ENCODE measurements at places on chromosomes 1 and 21.

DNA sequence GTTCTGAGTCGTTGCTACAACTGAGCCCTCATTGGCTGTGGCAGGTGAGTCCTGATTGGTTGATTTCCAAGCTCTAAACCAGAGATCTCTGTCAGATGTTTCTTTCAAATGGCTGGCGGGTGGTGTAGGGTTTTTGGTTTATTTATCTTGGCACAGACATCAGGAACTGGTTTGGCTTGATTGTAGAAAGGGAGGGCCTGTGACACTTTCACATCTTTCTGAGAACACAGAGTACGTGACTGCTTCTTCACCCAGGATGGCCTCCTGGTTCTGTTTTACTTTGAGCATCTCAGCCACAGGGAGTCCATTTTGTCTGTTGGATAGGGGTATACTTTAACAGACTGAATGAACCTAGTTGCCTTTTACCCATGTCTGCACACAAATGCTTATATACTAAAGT, 89.4 kb upstream of the GPR52 start:
- peak; percentile 29 for DNase-seq

DNA sequence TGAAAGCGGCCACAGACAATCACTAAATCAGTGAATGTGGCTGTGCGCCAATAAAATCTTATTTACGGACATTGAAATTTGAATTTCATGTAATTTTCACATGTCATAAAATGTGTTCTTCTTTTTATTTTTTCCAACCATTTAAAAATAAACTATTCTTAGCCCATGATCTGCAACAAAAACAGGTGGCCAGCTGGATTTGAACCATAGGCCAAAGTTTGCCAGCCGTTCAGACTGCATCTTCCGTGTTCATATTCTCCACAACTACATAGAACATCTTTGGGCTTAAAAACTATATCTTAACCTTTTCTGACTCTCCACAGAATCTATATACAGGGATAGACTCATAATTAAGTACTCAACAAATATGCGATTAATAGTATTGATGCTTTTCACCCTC, 81.2 kb upstream of the RALGPS2 start:
- no peak for DNase-seq

DNA sequence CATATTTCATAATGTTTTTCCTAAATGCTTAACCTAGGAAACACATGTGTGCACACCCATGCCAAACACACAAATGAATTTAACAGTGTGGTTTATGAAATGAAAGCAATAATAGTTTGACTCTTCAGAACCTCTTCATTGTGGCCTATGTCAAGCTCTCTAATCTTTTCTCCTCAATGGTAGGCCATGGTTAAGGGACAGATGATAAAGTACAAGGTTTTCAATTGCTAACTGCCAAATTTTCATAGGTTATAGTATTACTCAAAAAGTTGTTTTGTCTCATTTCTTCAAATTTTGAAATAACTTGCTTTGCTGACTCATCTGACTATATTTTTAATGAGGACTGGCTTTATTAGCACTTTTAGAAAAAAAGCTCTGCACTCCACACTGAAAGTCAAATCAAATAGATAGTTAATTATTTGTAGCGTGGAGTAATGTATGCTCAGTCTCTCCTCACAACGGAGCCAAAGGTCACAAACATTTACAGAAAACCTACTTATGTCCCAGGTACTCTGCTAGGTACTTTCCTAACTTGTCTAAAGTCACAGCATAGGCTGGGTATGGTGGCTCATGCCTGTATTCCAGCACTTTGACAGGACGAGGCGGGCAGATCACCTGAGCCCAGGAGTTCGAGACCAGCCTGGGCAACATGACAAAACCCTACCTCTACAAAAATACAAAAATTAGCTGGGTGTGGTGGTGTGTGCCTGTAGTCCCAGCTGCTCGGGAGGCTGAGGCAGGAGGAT, 3.0 kb upstream of the ADCY10 start:
- no peak for DNase-seq

DNA sequence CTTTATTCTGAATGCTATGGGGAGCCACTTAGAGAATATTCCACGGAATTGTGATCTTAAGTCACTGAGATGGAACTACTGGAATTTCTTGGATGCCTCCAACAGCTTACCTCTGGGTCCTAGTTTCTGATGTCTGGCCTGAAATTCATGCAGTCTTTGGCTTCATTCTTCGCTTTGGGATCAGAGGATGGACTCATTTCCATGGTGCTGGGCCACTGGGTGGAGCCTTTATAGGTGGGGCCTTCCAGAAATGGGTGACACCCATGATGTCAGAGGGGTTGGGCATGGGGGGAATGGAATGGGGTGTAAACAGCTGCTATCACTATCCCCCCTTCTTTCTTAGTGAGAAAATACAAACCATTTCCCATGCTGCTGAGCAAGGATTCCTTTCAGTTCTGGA, 73.7 kb upstream of the FGGY start:
- DNase-seq = no peak

- DNase-seq = no peak
Observed at GRCh38 chr1:232344791-232345399, 285.0 kb downstream of the SIPA1L2 start.

GRCh38 chr21:14243874-14244273, 27.9 kb downstream of the RBM11 start:
- DNase-seq = no peak
